NCI-H460 (cell line): ENCODE measurements at places on chromosomes 13 and 19. TPM values are rescaled to one million over a fixed set of nuclear protein-coding genes. Genes with fewer than 3 reads are reported as not detected.
A peak's percentile ranks its signal among the peaks of the same experiment; 100 is the strongest.

DNA sequence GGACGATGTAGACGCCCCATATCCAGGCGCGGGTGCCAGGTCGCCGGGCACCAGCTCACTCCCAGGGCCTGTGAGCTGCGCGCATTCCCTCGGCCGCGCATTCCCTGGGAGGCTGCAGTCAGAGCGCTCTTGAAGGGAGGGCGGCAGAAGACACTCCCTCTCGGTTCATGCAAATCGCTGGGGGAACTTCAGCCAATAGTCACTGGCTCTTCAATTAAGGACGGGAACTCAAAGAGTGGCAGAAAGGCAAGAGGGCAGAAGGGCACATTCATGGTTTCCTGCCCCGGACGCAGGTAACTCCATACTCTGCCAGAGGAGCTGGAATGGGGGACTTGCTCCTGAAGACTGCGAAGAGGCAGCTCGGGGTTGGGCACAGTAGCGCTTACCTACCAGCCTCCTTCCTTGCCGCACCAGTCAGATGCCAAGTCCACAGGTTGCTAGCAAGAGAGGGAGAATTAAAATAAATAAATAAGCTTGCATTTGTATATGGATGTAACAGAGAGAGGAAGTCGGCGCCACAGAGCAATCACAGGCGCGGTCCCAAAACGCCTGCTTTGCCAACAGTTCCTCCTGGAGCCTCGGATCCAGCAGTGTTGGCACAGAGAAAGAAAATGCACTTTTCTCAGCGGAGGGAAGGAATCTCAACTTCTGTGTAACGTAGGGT, 459 bp downstream of the PCDH20 start:
- DNase-seq = peak; percentile 71

DNA sequence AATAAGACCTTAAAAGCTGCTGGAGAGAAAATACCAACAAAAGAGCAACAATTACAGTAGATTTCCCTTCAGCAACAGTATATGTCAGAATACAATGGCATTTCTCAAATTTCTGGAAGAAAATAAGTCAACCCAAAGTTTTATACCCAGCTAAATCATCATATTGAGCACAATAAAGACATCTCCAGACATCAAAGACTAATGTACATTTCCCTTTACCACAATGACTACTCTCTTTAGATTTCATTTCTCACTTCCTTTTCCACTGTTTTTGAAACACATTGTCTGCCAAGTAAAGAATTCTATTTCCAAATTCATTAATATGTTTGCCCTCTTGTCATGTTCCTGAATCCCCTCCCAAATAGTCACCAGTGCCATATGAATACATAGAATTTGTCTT, 111.4 kb downstream of the POU4F1 start:
- DNase-seq = no peak

- no peak for DNase-seq
These were observed 15.4 kb upstream of the SIGLEC6 start for GRCh38 chr19:51546650-51547396.

DNA sequence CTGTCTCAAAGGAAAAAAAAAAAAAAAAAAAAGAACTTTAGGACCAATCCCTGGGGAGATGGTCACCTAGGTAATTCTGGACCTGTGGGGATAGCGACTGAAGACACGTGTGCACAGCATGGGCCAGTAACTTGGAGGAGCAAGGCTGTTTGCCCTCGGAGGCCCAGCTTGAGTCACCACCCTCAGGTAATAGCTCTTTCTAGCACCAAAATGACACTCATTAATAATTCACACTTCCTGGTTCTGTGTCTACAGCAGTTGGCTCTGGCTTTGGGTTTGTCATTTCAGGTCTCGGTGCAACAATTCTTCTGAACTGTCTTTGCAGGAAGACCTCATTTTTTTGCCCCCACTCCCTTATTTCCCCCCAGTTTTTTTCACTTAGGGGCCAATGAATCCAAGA, 3.9 kb upstream of the ATP11A start:
- no peak for DNase-seq

DNA sequence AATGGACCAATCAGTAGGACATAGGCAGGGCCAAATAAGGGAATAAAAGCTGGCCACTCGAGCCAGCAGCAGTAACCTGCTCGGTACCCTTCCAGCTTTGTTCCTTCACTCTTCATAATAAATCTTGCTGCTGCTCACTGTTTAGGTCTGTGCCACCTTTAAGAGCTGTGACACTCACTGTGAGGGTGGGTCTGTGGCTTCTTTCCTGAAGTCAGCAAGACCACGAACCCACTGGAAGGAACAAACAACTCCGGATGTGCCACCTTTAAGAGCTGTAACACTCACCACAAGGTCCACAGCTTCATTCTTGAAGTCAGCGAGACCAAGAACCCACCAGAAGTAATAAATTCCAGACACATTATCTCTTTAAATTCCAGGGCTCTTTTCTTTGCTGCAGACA, 1922.3 kb upstream of the PCDH20 start:
- no peak for DNase-seq

GRCh38 chr13:49086722-49087121, 111.0 kb downstream of the FNDC3A start:
- DNase-seq = no peak

DNA sequence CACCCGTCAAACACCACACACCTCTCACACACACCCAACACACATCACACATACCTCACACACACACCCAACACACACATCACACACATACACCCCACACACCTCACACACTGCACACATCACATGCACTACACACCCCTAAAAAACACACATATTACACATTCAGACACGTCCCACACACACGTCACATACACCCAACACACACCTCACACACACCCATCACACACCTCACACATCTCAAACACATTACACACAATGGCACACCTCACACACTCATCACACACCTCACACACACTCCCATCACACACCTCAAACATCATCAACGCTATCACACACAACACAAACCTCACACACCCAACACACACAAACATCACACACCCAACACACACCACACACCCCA, 133.1 kb downstream of the CRYL1 start:
- no peak for DNase-seq

DNA sequence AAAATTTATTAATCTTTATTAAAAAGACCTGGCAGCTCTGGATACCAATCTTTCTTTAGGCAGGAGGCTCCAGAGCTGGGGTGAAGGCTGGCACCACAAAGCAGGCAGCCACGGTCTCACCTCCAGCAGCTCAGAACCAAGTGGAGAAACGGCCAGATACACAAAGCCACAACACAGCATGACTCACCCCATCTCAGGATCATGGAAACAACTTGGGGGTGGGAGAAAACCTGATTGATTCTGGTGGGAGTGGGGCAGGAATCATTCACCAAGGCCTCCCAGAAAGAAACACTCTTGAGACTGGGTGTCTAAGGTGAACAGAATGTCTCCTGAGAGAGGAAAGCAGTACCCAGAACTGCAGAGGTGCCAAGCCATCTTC, 64.2 kb downstream of the CRYL1 start:
- DNase-seq = no peak

DNA sequence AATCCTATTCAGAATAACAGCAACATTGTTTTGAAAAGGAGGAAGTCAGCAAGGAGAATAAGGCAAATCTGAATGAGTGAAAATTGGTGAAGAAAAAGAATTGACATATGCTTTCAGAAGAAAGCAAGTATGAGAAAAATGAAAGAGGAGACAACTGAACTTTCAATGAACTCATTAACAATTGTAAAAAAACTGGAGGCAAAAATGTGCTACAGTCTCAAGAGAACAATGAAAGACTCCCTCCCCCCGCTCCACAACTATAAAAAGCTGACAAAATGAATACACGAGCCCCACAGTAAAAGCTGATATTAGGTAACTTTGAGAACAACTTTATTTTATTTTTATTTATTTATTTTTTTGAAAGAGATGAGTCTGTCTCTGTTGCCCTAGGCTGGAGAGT, 373.1 kb downstream of the DIAPH3 start:
- DNase-seq = no peak

DNA sequence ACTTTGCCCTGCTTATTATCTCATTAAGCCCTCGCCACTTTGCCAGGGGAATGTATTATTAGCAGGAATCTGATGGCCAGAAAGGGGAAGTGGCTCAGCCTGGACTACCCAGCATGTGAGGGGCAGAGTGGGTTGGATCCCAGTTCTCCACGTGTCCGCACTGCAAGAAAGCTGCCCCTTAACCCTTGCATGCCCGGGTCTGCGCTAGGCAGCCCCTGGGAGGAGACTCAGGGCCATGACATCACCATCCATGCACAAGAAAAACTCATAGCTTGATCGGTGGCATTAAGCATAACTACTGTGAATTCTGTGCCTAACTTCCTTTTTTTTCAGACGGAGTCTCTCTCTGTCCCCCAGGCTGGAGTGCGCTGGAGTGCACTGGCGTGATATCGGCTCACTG, 8.9 kb downstream of the CACNG8 start:
- DNase-seq = no peak

- DNase-seq = no peak
These were observed 95.2 kb downstream of the PCCA start for GRCh38 chr13:100184095-100184494.

DNA sequence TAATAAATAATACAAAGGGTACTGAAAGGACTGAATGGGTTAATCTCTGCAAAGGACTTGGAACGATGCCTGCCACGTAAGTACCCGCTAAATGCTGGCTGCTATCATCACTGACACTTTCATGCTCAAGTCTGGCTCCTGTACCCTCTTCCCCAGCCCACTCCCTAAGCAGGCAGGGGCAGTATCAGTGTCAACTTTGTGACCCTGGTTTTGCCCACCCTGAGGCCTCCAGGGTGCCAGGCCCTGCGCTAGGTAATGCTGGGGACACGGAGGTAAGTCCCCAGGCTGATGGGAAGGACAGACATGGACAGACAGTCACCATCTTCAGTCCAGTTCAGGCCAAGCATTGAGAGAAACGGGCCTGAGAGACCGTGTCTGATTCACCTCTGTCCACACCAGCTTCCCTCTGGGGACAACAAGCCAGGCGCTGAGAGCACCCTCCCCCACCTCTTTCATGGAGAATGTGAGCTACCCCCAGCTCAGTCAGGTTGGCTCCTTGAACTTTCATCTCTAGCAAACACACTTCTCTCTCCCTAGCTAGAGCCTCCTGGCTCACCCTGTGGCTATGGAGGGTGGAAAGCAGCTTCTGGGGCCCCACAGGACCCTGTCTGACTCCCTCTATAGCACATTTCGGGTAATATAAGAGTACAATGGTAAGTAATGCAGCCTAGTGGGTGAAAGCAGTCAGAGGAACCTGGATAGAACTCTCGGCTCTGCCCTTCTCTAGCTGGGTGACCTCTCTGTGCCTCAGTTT, 800 bp downstream of the ETFB start:
- DNase-seq = no peak

DNA sequence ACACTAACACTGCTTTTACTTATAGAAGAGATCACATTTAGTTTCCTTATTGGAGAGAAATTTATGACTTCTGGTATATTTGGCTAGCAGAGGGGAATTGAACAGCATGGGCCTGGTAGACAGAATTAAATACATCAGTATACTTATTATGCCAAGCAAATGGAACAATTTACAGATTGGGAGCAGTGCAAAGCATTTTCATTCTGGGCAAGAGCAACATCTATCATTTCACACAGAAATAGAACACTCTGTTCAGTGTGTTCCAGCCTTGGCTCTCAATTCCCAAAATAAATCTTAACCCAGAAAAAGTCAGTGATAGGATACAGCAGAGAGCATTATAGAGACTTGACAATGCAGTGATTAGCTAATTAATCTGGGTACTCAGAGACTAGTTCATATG, 604.0 kb upstream of the SLITRK6 start:
- DNase-seq = no peak

- no peak for DNase-seq
These were observed 14.9 kb downstream of the COG3 start for GRCh38 chr13:45479661-45480060.

GRCh38 chr19:55146078-55146704, 2.8 kb downstream of the TNNT1 start:
- no peak for DNase-seq

- no peak for DNase-seq
These were observed 115.8 kb upstream of the SPACA7 start for GRCh38 chr13:112260108-112261055.

- no peak for DNase-seq
These were observed 93.7 kb downstream of the TRPC4 start for GRCh38 chr13:37775871-37776270.

GRCh38 chr13:48838193-48838973, 137.3 kb upstream of the FNDC3A start:
- peak; percentile 5 for DNase-seq

DNA sequence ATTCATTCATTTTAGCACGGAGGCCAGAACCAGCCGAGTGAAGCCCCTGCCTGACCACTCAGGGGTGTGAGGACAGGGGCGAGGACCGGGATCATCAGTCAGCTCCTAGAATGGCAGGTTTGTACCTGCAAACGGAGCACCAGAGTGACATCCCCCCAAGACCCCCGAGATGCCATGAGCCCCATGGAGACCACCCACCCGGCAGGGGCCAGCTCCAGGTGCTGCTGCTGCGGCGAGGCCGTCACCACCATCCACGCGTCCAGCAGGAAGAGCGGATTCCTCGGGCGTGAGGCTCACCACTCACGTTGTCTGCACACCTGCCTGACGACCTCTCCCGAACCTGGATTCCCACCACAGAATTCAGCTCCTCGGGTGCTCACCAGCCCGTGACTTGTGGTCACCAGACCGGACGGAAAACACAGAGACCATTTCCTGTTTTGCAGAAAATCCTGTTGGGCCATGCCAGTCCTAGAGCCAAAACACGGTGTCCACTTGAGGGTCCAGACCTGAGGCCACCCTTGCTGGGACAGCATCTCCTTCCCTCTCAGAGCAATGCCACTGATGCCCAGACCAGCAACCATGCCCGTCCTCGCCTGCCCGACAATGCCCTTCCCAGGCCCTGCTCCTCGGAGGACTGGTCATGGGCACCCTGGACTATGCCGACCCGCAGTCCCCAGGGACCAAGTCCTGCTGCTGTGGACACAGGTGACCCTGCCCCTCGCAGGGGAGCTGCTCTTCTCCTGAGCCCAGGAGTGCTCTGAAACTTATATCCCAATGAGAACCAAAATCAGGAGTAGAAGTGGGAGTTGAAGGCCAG, 74.2 kb downstream of the RASA3 start:
- DNase-seq = no peak

- DNase-seq = peak; percentile 93
These were observed at the start of gene NOP53 for GRCh38 chr19:47745010-47745901. Gene NOP53 (plus strand): TSS chr19:47745546. CDS start chr19:47745560, 14 bp downstream.

DNA sequence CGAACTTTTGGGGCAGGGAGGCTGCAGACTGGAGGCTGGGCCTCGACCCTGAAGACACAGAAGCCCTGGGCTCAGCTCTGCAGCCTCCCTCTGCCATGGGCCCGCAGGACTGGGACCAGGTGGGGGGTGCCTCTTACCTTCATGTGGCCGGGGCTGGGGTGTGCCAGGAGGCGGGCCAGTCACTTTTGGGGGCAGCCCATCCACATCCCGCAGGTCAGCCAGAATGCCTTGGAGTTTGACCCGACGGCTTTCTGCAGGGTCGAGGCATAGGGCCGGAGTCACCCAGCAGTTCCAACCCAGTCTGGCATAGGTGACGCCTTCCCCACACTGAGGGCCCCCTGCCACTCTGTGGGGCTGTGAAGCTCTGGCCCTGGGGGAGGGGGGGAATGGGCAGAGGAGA, 10.8 kb upstream of the PRKD2 start:
- DNase-seq = no peak

Gene PAK4
- total RNA-seq = 4.4 and 7.2 TPM in 2 replicates

Gene HSD11B1L
- total RNA-seq = 2.3 and 3.5 TPM in 2 replicates

Gene ICAM4
- not detected in 2 replicates for total RNA-seq

Gene GPR183
- total RNA-seq = 0.14 and 0.30 TPM in 2 replicates

Gene GJB6
- total RNA-seq = not detected in 2 replicates

Gene LRRC8E
- total RNA-seq = 4.6 and 5.2 TPM in 2 replicates

Gene ZNF382
- 0.37 and 0.92 TPM in 2 replicates for total RNA-seq

Gene ARHGAP33
- total RNA-seq = 3.1 and 3.5 TPM in 2 replicates

Gene THSD8
- total RNA-seq = not detected in 2 replicates

Gene RYR1
- total RNA-seq = 0.12 and 1.1 TPM in 2 replicates

Gene GPC6
- total RNA-seq = 16.1 and 16.7 TPM in 2 replicates

Gene GARIN5A
- total RNA-seq = 0.26 and 0.92 TPM in 2 replicates

Gene FFAR3
- not detected in 2 replicates for total RNA-seq
